Mesenchymal stem cell (in vitro differentiated cells and primary cell): ENCODE measurements at places on chromosomes 13 and 19.

DNA sequence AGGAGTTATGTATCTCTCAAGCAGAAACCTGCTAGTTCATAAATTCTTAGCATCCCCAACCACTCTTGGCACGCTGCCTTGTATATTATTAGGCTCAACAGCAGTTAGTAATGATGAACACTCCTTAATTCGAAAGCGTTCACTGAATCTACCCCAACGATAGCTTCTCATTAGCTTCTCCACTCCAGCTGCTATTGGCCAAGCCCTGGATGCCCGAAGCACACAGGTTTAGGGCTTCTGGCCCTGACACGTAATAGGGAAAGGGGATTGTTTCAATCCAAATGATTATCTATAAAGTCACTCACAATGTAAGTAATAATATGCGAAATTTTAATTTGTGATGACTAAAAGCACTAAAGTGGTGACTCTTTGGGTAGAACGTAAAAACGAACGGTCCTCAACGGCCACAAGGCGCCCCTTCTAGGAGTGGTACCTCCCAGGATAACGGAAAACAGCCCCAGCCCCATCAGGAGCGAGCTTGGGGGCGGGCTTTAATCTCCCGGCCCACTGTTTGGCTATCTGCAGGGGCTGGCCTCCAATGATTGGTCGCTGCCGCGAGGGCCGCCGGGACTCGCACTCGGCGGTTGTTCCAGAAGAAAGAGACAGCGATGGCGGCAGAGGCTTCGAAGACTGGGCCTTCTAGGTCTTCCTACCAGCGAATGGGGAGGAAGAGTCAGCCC, at the start of gene RNF17:
Gene RNF17, plus strand, starts transcription at position 574 of the 680 bp plus-strand sequence. Its CDS starts 35 bp downstream, at position 609.
- no peak for DNase-seq
- H3K27ac ChIP-seq, result no peak within 1 kb of the TSS
- H3K4me3 ChIP-seq, result no peak within 1 kb of the TSS
- H3K4me1 ChIP-seq, result no peaks in the 10 kb centered on the region
- no peaks in the 10 kb centered on the region for H3K36me3 ChIP-seq

GRCh38 chr13:23609874-23610576, 39.8 kb downstream of the TNFRSF19 start:
- H3K36me3 ChIP-seq, result no peaks in the 10 kb centered on the region
- H3K27ac ChIP-seq, result no peak overlapping the region
- H3K4me3 ChIP-seq, result no peak overlapping the region
- peaks cover 8% of the 10 kb centered on the region for H3K4me1 ChIP-seq

- no peaks in the 10 kb centered on the region for H3K36me3 ChIP-seq
- H3K27me3 ChIP-seq, result peaks cover 2% of the 10 kb centered on the region
- H3K4me1 ChIP-seq, result peaks cover 5% of the 10 kb centered on the region
- DNase-seq, result no peak
- no peak overlapping the region for H3K27ac ChIP-seq
Measured at GRCh38 chr13:113886561-113887112, 22.8 kb upstream of the GAS6 start.

DNA sequence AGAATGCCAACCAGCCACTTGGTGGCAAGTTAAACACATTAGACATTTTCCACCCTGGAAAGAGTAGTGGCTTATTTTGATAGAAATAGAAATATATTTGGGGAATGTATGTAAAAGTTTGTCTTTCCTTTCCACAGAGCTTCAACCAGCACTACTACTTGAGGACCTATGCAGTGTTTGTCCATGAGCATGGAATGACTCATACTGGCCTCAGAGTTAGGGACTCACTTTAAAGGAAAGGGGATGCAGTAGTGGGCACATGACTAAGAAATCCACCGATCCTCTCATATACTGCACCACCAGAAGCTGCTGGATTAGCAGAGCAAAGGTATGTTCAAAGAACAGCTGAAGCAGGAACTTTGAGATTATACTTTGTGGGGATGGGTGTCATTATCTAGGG, 62.6 kb downstream of the LACC1 start:
- no peaks in the 10 kb centered on the region for H3K27me3 ChIP-seq
- no peak overlapping the region for H3K27ac ChIP-seq
- peaks cover 3% of the 10 kb centered on the region for H3K4me1 ChIP-seq
- DNase-seq, result peak; percentile 32
- H3K4me3 ChIP-seq, result no peak overlapping the region

DNA sequence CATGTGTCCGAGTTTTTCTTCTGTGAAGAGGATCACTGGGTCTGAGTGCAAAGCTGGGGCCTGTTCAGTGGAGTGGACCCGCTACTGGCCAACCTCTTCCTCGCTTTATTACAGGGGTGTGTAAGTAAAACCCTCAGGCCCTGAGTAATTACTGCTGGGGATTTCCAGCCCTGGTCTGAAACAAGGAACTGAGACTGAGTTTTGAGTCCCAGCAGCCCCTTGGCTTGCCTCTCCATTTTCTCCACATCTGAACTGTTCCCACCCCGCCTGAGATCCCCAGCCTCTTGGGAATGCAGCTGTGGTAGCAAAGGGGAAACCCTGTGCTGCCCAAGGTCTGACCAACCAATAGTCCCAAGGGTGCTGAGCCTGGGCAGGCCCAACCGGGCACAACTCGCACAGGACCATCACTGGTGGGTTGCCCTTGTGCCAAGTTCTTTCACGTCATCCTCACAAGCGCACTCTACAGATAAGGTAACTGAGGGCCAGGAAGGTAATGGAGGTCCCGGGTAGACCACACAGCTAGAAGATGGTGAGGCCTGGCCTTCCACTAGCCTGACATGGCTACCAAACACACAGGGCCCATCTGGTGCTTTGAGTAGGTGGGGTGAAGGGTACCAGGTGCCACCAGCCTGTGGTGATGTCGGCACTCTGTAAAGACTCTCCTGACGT, 13.7 kb upstream of the SLC35E1 start:
- peaks cover 72% of the 10 kb centered on the region for H3K4me1 ChIP-seq
- peak; percentile 42 for DNase-seq
- H3K4me3 ChIP-seq, result no peak overlapping the region

GRCh38 chr19:52665027-52665426, 26.9 kb upstream of the ZNF83 start:
- no peaks in the 10 kb centered on the region for H3K27me3 ChIP-seq
- H3K4me3 ChIP-seq, result no peak overlapping the region
- H3K36me3 ChIP-seq, result peaks cover 21% of the 10 kb centered on the region
- H3K27ac ChIP-seq, result peak overlapping the region; percentile 53
- DNase-seq, result no peak
- peaks cover 26% of the 10 kb centered on the region for H3K4me1 ChIP-seq

GRCh38 chr13:42258747-42259146, 13.2 kb upstream of the AKAP11 start:
- H3K36me3 ChIP-seq, result no peaks in the 10 kb centered on the region
- no peaks in the 10 kb centered on the region for H3K27me3 ChIP-seq
- H3K4me3 ChIP-seq, result no peak overlapping the region
- no peak for DNase-seq

DNA sequence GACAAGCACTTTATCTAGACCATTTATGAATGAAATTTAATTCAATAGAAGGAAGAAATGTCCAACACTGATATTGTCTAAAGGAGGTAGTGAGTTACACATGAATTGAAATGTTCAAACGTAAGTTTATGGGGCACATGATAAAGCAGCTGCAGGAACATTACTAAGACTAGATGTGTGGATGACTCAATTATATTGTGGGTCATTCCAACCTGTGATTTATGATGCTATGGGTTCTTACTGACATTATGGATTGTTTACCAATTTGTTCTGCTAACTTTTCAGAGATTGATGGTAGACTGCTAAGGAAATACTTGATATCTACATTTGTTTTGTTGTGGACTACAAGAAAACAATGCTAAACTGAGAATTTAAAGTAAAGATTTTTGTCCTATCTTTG, 56.1 kb upstream of the ATXN8OS start:
- H3K27ac ChIP-seq, result no peak overlapping the region
- H3K27me3 ChIP-seq, result no peaks in the 10 kb centered on the region
- H3K36me3 ChIP-seq, result no peaks in the 10 kb centered on the region
- H3K4me3 ChIP-seq, result no peak overlapping the region
- no peaks in the 10 kb centered on the region for H3K4me1 ChIP-seq

DNA sequence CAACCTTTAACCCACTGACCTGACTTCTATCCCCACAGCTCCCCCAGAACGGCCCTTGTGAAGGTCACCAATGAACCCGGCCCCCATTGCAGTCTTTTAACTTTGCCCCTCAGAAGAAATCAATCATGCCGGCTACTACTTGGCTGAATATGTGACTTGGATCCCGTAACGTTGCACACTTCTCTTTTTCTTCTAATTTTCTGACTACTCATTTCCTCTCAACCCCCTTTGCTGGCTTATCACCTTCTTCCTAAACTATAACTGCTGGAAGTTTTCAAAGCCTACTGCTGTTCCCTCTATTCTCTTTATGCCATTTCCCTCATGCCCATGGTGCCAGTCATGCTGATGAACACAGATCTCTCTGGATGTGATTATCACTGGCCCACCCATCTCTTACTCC, 367.6 kb downstream of the DNAJC15 start:
- no peaks in the 10 kb centered on the region for H3K27me3 ChIP-seq
- H3K4me3 ChIP-seq, result no peak overlapping the region
- no peak overlapping the region for H3K27ac ChIP-seq
- H3K36me3 ChIP-seq, result no peaks in the 10 kb centered on the region

GRCh38 chr13:105365831-105366230, 1169.6 kb downstream of the EFNB2 start:
- no peak for DNase-seq
- H3K27ac ChIP-seq, result no peak overlapping the region
- no peaks in the 10 kb centered on the region for H3K4me1 ChIP-seq
- H3K4me3 ChIP-seq, result no peak overlapping the region
- no peaks in the 10 kb centered on the region for H3K27me3 ChIP-seq

DNA sequence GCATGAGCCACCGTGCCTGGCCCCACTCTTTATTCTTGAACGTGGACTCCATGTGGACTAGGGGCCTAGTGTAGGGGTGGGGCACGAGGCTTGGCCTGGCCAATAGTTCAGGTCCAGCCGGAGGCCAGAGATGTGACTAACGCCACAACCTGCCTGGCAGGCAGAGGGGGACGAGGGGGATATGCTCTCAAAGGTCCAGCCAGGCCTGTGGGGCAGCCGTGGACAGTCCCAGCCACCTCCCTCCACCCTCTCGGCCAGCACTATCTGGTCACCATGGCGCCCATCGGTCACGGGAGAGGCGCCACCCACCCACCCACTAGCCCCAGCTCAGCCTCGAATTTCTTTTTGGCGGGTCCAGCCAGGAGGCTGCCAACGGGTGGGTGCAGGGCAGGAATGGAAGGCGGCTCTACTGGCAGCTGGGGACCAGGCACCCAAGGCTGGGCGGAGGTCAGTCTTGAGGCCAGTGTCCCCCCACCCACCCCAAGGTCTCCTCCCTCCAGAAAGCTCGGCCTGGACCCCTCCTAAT, 2.2 kb upstream of the CERS1 start:
- H3K36me3 ChIP-seq, result peaks cover 33% of the 10 kb centered on the region
- no peak overlapping the region for H3K4me3 ChIP-seq
- H3K4me1 ChIP-seq, result peaks cover 20% of the 10 kb centered on the region
- H3K27me3 ChIP-seq, result peaks cover 27% of the 10 kb centered on the region

DNA sequence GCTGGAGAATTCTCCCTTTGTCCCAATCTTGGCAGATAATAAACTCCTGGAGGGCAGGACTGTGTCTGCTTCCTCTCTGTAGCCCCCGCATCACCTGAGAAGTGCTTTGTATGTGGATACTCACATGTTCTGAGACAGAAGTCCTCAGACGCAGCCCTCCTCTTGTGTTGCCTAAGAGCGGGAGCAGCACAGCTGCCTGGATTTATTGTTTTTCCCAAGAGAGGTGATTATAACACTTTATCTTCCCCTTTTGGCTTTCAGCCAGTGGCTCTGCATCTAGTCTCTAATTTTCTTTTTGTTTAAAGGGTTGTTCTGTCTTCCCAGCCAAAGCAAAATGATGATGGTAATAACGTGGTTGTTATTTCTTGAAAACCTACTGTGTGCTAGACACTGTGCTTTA, 36.1 kb downstream of the OLFM4 start:
- no peak for DNase-seq
- H3K4me1 ChIP-seq, result no peaks in the 10 kb centered on the region
- H3K36me3 ChIP-seq, result no peaks in the 10 kb centered on the region
- no peaks in the 10 kb centered on the region for H3K27me3 ChIP-seq

DNA sequence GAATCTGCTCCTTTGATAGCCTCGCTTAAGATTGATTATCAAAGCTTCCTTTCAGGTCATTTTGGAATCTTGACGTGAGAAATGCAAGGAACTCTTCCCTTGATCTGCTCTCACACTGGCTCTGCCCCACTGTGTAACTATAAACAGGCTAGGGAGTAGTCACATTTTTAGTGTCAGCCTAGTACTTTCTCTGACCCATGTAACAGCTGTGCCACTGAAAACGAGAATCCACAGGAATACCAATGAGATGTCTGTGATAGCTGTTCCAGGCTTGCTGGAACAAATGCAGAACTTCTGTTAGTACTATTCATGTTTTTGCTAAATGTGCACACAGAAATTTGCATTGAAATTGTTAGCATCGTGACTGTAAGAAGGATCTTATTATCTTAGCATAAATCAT, 221.3 kb downstream of the MYO16 start:
- no peaks in the 10 kb centered on the region for H3K4me1 ChIP-seq
- H3K36me3 ChIP-seq, result no peaks in the 10 kb centered on the region
- no peak overlapping the region for H3K27ac ChIP-seq
- H3K27me3 ChIP-seq, result no peaks in the 10 kb centered on the region
- DNase-seq, result no peak

- H3K4me3 ChIP-seq, result peak overlapping the region; percentile 56
- peak overlapping the region; percentile 74 for H3K27ac ChIP-seq
- peaks cover 11% of the 10 kb centered on the region for H3K36me3 ChIP-seq
- peaks cover 37% of the 10 kb centered on the region for H3K4me1 ChIP-seq
- H3K27me3 ChIP-seq, result no peaks in the 10 kb centered on the region
- DNase-seq, result peak; percentile 99
Measured at GRCh38 chr13:98484289-98485219, 92.4 kb downstream of the STK24 start.

GRCh38 chr13:66716538-66716937, 513.6 kb downstream of the PCDH9 start:
- H3K4me3 ChIP-seq, result no peak overlapping the region
- no peak for DNase-seq
- no peak overlapping the region for H3K27ac ChIP-seq
- no peaks in the 10 kb centered on the region for H3K4me1 ChIP-seq

DNA sequence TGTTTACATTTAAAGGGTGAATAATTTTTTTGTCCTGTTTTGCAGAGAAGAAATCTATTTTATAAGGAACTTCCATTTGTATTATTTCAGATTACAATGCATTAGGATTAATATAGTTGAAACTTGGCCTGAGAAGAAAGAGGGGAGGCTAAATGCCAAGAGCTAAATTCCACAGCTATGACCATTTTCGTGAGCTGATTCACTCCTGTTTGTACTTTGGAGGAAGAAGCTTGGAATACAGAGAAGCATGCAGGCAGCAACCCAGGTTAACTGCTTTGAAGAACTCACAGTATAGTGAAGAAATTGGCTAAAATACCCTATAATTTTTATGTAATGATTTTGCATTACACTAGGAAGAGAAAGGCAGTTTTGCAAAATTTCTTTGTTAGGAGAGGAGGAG, 309.4 kb upstream of the KLF12 start:
- peak; percentile 24 for DNase-seq
- peak overlapping the region; percentile 58 for H3K27ac ChIP-seq
- H3K4me1 ChIP-seq, result peaks cover 3% of the 10 kb centered on the region
- H3K4me3 ChIP-seq, result peak overlapping the region; percentile 20
